ENCODE measurements at places on chromosomes 3 and 15.
A peak's percentile ranks its signal among the peaks of the same experiment; 100 is the strongest.

- DNase-seq: no peak
Observed at GRCh38 chr3:55128225-55128823, 200.5 kb upstream of the LRTM1 start.

GRCh38 chr15:49428409-49429095 lies 5.5 kb downstream of the FGF7 start:
- no peak for DNase-seq

DNA sequence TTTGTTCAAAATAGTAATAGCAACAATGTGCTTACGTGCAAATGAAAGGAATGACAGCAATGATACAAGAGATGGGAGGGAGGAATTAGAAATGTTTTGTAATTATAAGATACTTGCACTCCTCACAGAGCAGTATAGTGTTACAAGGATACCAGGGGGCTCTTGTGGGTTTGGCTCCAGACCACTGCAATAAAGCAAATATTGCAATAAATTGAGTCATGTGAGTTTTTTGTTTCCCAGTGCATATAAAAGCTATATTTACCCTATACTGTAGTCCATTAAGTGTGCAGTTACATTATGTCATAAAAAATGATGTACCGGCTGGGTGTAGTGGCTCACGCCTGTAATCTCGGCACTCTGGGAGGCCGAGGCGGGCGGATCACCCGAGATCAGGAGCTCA lies 864.3 kb downstream of the NSUN3 start:
- no peak for DNase-seq

- no peak for DNase-seq
Observed at GRCh38 chr3:43279082-43279481, 7.3 kb upstream of the SNRK start.

GRCh38 chr3:124201786-124202185 lies 209.9 kb upstream of the ROPN1 start:
- DNase-seq: peak; percentile 44

DNA sequence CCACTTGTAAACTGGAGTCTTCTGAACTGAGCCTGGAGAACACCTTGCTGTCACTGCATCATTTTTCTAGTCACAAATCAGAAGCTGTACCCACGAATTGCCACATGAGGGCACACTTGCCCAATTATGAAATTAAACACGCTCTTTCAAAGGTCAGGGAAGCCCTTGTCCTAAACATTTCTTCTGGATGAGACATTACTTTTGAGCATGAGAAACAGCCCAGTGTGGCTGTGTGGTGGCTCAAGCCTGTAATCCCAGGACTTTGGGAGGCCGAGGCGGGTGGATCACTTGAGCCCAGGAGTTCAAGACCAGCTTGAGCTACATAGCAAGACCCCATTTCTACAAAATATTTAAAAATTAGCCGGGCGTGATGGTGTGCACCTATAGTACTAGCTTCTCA lies 27.5 kb upstream of the CFAP161 start:
- DNase-seq: no peak
